ENCODE measurements at places on chromosomes 3 and 15.

DNA sequence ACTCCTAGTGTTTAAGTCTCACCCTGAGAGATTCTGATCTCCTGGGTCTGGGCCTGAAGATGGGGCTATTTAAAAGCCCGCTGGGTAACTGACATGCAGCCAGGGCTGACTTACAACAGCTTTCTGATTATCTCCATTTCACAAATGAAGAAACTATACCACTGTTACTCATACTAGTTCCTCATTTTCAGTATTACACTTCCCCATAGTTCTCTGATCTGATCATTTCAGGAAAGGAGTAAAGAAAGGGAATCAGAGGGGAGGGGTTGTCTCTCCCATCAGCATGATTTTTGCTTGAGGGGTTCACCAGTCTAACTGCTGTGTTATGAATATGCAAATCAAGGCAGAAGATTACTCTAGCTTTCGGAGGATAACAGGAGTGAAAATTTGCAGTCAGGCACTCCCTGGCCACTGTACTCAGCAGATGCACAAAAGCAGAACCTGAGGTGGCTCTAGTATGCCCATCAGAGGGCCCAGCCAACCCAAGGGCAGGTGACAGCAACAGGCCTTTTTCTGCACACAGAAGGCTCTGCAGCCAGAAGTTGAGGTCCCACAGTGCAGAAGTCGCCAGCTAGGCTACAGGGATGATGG is 59.4 kb downstream of the DAPK2 start:
- DNase-seq: no peak

DNA sequence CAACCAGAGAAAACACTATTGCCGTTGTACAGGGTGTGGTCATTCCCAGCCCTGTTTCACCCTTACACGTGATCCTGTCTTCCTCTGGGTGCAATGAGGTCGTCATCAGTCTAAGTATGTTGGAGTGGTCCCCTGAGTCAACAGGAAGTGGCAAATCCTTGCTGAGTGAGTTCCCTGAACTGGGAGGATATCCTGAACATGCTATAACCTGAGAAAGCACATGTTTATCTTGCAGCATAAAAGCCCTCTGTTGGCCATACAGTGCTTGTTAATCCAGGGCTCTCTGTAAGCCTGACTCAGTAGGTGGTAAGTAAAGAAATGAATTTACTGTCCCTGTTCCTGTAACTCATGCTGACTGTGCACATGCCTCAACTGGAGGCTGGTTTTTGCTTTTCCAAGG is 477.8 kb upstream of the RGMA start:
- DNase-seq: no peak

- DNase-seq: no peak
Observed at GRCh38 chr3:58198804-58199203, 12.0 kb downstream of the DNASE1L3 start.

DNA sequence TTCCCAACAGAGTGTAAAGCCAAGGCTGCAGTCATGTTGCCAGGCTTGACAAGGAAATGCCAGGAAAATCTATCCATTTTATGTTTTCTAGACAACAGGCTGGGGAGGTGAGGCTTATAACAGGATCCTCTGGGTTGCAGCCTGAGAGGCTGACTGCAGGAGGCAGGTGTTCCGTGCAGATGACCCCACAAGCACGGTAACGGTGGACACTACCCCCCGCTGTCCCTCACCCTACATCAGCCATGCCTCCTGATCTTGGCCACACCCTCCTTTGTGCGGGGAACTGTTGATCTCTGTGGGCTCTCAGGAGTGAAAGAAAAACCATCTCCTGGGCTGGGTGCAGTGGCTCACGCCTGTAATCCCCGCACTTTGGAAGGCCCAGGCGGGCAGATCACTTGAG is 68.0 kb upstream of the ADPGK start:
- no peak for DNase-seq

GRCh38 chr3:136651581-136651980 is 100.6 kb downstream of the STAG1 start:
- no peak for DNase-seq

GRCh38 chr3:17489139-17489538 is 253.3 kb downstream of the TBC1D5 start:
- DNase-seq: no peak

DNA sequence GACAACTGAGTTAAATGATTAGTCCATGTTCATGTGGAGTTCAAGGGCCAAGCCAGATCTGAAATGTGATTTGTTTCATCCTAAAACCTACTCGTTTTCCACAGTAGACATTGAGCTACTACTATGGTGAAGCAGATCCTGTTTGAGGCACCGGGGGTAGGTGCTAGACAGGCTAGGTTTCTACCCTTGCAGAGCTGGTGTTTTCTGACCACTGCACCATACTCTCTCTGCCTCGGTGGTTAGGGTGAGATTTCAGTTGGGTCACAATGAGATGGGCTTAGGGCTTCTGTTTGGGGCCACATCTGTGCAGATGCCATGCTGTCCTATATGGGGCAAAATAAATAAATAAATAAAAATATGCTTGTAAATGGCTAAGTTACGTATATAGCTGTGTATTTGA is 99.3 kb downstream of the OXNAD1 start:
- DNase-seq: no peak

DNA sequence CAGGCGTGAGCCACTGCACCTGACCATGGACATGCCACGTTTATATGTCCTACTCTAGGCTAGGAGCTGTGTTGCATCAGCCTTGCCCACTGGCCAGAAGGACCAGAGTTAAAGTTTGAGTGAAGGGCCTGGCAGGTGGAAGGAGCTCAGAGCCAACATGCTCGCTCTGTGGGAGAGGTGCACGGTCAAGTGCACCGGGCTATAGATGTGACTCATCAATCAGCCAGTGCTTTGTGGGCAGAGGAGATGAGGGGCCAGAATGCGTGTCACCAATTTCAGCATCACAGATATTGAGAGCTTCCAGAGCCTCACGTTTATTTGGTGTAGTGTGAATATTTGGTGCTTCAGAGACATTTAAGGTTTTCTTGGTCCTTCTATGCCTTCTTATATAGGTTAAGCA is 137.3 kb upstream of the KBTBD8 start:
- DNase-seq: no peak

DNA sequence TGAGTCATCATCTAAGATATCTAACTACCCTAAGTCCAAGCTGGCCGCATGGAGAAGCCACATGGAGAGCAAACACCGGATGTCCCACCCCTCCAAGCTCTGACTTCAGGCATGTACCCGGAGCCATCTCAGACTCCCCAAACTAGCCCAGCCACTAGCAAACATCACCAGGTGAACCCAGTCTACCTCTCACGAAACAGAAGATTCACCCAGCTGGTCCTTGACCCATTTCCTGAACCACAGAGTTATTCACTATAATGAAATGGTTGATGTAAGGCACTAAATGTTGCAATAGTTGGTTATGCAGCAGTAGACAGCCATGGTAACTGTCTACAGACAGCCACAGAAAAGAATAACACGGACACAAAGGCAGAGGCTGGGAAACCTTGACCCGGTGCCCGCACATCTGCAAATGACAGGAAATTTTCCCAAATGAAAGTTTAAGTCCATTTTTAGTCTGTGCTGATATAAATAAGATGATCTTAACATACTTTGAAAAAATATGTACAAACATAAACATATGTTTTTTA is 265.5 kb upstream of the ATP10A start:
- DNase-seq: no peak

DNA sequence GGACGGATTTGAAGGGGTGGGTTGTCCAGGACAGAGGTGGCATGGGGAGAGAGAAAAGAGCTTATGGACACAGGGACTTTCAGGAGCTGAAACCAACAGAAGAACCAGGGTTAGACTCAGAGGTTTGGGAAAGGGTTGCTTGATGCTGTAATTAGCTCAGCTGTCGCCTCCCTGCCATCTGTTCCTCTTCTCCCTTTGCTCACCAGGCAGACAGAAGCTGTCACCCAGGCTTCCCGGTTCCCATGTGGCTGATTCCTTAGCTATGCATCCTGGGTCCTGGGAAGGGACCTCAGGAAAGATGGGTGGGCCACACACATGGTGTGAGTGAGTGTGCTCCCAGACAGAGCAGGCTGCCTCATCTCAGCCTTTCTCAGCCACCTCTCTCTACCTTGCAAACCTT is 14.1 kb downstream of the PTPN23 start:
- peak; percentile 79 for DNase-seq

- no peak for DNase-seq
Observed at GRCh38 chr3:64818196-64818595, 130.4 kb upstream of the ADAMTS9 start.

- DNase-seq: no peak
Observed at GRCh38 chr15:30905821-30906220, 2.1 kb downstream of the FAN1 start.

DNA sequence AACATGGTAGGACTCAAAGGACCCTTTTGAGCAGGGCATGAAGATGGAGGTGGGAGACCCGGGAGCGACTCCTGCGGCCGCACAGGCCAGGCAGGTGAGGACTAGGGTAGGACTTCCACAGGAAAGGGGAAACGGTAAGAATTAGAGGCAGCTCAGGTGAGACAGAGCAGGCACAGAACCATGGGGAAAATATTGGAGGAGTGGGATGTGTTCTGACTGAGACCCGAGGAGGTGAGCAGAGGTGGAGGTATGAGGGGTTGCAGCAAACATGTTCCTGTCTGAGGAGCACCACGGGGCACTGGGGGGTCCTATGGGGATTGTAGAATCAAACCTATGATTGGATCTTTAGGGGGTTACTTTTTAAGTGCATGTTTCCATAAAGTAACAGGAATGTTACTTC is 1.4 kb upstream of the ISG20 start:
- DNase-seq: no peak

- no peak for DNase-seq
Observed at GRCh38 chr3:10968401-10968800, 24.1 kb upstream of the SLC6A1 start.

GRCh38 chr15:85403745-85404144 is 23.3 kb downstream of the AKAP13 start:
- no peak for DNase-seq

GRCh38 chr3:132872711-132873110 is 150.5 kb upstream of the NPHP3 start:
- no peak for DNase-seq

DNA sequence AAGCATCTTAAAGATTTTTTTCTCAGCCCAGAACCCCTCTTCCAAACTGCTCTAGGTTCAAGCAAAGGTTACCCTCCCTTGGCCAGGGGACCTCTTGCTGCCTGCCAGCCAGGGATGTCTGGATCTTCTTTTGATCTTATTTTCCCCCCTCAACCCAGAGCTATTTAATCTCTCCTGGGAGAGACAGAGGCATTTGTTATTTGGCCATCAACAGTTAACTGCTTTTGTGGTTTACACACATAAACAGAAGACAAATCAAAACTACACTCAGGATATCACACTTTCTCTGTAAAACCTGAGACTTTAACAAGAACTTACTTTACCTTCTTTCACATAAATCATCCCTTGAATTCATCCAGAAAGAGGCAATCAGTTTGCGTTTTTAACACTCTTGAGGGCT is 272.5 kb downstream of the THSD4 start:
- DNase-seq: no peak

- DNase-seq: no peak
Observed at GRCh38 chr3:161212906-161213305, 8.2 kb upstream of the NMD3 start.

DNA sequence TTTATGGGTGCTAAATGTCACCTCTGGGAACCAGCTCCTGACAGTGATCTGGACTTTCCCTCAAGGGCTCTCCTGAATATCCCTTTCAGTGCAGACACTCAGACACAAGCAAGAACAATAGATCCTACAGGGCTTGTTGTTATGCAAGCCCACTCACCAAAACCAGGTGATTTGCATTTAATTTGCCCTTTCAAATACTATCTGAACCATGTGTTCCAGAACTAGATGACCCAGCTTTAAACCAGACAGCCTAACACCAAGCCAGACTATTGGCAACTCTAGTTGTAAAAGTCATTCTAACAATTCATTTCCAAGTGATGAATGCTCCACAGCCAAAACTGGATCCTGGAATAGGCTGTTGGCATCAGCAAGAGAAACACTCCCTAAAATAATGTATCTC is 5.6 kb upstream of the ATP8B4 start:
- no peak for DNase-seq

DNA sequence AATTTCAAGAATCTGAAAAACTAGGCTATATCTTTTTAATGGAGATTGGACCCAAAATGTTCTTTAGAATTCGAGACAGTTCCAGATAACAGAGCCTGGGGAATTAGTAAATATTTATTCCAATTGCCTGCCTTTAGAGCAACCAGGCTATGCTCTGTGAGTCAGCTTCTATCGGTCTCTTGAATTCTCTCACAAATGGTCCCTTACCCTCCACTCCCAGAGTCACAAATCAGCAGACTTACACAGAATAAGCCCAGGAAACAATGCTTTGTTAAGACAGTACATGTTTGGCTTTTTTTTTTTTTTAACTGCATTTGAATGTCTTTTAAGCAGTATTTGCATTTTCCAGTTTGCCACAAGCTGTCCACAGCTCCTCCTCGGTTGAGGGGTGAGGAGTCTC is 460.7 kb upstream of the CBLB start:
- DNase-seq: no peak

GRCh38 chr3:179404307-179404706 is 47.0 kb downstream of the GNB4 start:
- DNase-seq: no peak

- no peak for DNase-seq
Observed at GRCh38 chr15:27260523-27260922, 289.5 kb downstream of the GABRG3 start.

DNA sequence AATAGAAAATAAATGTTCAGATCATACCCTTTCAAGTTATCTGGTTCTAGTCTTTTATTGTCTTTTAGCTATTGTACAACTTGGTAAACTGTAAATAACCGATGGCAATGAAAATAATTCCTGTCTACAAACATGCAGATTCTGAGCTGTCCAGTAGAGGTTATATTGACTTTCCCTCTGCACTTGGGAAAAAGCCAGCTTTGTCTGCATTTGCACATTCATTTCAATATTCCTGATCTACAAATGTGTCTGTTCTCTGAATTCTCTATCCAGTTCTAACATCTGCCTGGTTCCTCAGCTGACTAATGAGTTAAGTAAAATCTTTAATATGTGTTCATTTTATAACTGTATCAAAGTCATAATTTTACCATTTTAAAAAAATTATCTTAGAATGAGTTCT is 408.5 kb downstream of the ERC2 start:
- DNase-seq: no peak

DNA sequence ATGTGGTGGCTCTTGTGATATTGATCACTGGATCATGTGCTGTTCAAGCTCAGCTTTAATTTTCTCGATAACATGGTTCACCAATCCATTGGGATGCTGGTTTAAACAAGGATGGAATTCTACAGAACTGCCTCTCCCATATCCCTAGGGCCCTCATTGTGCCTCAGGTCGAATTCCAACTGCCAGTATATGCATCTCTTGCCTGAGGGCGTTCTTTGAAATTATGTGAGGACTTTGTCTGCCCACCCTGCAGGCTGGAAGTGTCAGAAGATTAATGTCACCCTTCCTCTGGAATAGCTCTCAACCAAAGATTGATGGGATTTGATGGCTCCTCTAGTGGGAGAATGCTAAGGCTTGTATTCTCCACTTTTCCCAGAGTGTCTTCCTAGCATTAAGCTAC is 175.6 kb upstream of the GALNT15 start:
- no peak for DNase-seq

DNA sequence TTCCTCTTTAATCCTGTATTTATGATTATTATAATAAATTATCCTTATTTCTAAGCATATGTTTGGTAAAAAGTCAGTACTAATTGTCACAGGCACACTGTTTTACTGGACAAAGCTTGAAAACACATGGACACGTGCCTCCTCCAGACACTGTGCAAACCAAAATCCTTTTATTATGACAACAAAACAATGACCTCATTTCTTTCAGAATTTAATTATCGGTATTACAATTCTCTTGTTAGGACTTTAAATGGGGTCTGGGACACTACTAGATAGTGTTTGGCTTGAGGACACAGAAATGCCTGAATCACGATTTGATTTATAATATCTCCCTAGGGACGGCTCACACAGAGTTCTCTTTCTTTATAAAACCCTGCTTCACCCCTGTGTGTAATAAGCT is 107.3 kb upstream of the IGSF10 start:
- DNase-seq: no peak

Measured in cerebellar cortex (tissue), 1 donor.